NCI-H146 (cell line): ENCODE measurements at places on chromosomes 5 and 9.

- DNase-seq: no peak
These were observed 149.8 kb downstream of the MACIR start for GRCh38 chr5:103408408-103408807.

DNA sequence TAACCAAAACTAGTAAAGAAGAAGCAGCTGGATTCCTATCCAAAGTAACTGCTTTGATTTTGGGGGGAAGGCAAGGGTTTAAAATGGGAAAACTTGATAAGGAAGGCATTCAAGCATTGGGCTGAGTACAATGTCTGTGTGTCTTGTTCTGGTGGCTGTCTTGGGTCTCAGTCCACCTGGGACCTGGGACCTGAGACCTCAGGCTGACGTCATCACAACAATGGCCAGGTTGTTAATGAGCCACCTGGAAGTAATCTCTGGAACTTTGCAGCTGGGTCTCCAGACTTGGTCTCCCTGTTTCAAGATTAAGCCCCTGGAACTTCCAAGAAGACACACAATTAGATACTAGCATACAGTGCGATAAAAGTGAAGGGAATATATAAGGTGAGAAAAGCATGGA, 157.5 kb downstream of the PIK3R1 start:
- no peak for DNase-seq

DNA sequence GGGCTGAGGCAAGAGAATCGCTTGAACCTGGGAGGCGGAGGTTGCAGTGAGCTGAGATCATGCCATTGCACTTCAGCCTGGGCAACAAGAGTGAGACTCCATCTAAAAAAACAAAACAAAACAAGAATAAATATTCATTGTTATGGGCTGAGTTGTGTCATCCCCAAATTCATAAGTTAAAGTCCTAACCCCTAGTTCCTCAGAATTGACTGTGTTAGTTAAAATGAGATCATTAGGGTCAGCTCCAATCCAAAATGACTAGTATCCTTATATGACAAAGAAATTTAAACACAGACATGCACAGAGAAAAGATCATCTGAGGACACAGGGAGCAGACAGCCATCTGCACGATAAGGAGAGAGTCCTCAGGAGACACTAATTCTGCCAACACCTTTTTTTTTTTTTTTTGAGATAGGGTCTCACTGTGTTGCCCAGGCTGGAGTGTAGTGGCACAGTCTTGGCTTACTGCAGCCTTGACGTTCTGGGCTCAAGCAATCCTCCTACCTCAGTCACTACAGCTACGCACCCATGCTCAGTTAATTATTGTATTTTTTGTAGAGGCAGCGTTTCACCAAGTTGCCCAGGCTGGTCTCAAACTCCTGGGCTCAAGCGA, 32.1 kb upstream of the GCNT1 start:
- DNase-seq: no peak

DNA sequence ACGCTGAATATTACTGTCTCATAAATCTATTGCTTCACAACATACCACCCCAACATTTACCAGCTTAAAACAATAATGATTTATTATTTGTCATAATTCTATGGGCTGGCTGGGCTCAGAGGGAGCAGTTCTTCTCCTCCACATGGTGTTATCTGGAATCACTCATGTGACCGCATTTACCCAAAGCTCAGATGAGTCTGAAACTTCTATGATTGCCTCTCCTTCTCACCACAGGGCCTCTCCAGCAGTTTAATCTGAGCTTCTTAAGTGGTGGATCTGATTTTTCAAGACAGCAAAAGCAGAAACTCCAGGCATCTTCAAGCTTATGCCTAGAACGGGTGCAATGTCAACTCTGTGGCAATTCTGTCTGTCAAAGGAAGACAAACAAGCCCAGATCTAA, 210.3 kb upstream of the ADRA1B start:
- DNase-seq: no peak

GRCh38 chr5:38417658-38418017, 138.8 kb downstream of the LIFR start:
- no peak for DNase-seq

- peak; percentile 29 for DNase-seq
These were observed 98.1 kb downstream of the SREK1 start for GRCh38 chr5:66242050-66242715.

DNA sequence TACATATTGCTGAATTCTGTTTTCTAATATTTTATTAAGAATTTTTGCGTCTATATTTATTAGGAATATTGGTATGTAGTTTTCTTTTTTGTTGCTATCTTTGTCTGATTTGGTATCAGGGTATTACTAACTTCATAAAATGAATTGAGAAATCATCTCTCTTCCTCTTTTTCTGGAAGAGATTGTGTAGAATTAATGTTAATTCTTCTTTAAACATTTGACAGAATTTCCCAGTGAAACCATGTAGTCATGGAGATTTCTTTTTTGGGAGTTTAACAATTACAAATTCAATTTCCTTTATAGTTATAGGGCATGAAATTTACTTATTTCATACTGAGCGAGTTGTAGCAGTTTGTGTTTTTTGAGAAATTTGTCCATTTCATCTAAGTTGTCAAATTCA, 3.3 kb upstream of the FAM170A start:
- no peak for DNase-seq

- DNase-seq: peak; percentile 71
These were observed 81.4 kb downstream of the CD180 start for GRCh38 chr5:67115246-67115645.

DNA sequence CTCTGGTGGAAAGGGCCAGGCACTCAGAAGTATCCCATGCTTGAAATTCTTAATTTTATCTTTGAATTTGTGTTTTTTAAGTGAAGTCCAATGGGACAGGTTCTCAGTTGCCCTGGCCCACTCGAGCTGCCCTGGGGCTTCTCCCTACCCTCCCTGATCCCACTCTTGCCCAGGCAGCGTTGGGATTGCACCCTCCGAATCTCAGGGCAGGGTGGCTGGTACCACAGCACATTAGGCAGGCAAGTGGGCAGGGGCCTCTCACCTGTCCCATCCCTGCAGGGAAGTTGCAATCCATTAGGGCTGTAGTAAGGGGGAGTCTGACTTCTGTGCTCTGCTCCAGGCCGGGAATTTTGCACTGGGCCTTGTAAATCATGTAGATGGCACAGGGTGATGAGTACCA, 2.7 kb downstream of the RUFY1 start:
- DNase-seq: no peak

GRCh38 chr5:145160679-145161078, 674.5 kb downstream of the PRELID2 start:
- DNase-seq: no peak

GRCh38 chr9:84969084-84969483, 299.6 kb downstream of the NTRK2 start:
- no peak for DNase-seq

- peak; percentile 36 for DNase-seq
These were observed 596 bp downstream of the ENTREP1 start for GRCh38 chr9:69325409-69326212.

GRCh38 chr5:43010935-43011315, 29.2 kb downstream of the ANXA2R start:
- DNase-seq: no peak

- DNase-seq: no peak
These were observed 247.3 kb downstream of the PSAT1 start for GRCh38 chr9:78544230-78544629.

DNA sequence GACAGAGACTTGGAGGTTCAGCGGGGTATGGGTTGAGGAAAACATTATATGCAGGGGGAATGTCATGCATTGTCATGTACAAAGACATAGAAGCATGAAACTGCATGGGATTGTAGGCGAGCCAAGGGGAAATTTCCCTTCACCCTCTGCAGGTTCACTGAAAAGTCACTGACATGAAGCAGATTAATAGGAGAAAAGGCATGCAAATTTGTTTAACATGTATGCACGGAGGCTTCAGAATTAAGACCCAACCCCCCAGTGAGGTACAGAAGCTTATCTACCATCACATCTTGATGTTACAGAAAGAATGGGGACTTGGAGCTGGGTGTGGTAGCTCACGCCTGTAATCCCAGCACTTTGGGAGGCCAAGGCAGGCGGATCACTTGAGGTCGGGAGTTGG, 18.5 kb downstream of the NIM1K start:
- no peak for DNase-seq

GRCh38 chr5:106171132-106171531, 1499.6 kb downstream of the EFNA5 start:
- no peak for DNase-seq

DNA sequence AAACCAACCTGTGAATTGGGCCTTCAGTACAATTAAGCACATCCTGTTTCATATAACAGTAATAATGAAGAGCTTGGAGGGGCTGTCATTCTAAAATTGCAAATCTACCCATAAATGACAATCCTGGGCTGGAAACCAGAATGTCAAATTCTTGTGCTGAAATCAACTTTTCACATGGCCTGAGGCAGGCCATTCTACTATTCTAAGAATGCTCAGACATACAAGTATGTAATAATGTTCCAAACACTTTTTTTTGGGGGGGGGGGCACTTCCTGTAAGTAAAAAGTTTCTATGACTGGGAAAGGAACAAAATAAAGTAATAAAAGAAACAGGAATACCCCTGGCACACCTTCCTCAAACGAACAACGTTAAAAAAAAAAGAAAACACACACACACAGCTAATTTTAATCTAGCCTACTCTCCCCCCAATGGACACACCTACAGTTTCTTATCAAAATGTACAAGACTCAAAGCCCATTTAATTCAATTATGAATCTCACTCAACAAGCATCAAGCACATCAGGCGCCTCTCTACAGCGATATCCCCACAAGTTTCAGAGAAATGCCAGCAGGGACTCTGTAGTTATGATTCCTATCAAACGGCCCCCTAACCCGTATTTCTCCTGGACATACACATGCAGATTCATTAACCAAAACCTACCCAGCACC, 1.4 kb downstream of the ETF1 start:
- DNase-seq: no peak

- no peak for DNase-seq
These were observed 1.4 kb downstream of the ADAMTS12 start for GRCh38 chr5:33890131-33891032.

GRCh38 chr5:54251981-54252380, 58.4 kb downstream of the ARL15 start:
- peak; percentile 35 for DNase-seq

DNA sequence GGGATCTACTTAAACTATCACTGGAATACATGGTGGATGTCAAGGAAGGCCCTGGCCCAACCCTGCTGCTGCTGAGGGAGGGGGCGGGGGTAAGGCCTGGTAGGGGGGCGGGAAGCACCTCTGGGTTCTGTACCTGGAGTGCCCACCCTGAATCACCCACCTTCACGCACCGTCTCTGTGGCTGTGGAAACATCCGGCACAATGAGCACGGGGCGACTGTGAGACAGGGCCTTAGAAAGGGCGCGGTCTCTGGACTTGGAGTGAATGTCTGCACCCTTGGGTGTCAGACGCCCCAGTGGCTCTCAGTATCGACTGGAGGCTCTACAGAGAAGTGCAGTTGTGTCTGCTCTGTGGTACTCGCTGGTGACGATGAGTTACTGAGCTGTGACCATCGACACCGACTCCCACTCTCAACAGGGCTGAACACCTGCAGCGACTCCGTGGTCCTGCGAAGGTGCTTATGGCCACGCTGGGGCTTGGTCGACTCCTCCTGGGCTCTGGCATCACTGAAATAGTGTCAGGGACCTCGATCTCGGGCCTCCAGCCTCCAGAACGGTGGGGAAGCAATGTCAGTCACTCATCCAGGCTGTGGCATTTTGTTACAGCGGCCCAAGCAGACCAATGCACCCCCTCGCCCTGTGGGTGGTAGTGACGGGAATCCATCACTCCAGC, 25.5 kb upstream of the SLC6A19 start:
- DNase-seq: no peak

- DNase-seq: no peak
These were observed 126.0 kb upstream of the BOD1 start for GRCh38 chr5:173742432-173742816.

GRCh38 chr5:175118700-175119309, 325.2 kb downstream of the DRD1 start:
- no peak for DNase-seq

DNA sequence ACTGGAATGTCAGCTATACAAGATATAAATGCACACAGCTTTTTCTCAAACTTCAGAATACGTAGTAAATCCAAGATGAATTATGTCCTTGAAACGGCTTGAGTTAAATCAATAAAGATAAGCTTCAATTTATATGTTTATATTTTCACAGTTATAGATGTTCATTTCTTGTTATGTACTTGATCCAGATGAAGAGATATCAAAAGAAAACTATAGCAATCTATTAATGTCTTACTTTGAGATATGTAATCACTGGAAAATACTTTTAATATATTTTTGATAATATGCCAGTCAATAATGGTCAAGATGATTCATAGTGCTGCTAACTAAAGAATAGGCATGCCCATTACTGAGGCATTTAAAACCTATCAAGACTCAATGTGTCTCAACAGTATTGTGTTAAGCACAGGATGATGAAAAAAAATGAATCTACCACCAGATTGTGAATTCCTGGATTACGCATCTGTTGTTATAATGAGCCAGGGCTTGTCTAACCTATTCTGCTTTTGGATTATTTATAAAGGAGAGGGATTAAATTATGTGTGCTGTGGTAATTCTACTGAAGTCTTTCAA, 372.6 kb upstream of the PRR16 start:
- no peak for DNase-seq

- DNase-seq: no peak
These were observed 35.7 kb upstream of the UGT3A1 start for GRCh38 chr5:36026706-36027465.

GRCh38 chr9:17614903-17615302, 36.0 kb downstream of the SH3GL2 start:
- DNase-seq: peak; percentile 56
